ENCODE measurements at places on chromosomes 6 and 20. TPM values are rescaled to one million over a fixed set of nuclear protein-coding genes. Genes with fewer than 3 reads are reported as not detected.

LRRC1 gene
- total RNA-seq = 22.3 TPM

MROH8 gene
- 1.5 TPM for total RNA-seq

TCP11 gene
- not detected for total RNA-seq

BPIFA2 gene
- total RNA-seq = not detected

KIAA0408 gene
- total RNA-seq = 55.0 TPM

DNA sequence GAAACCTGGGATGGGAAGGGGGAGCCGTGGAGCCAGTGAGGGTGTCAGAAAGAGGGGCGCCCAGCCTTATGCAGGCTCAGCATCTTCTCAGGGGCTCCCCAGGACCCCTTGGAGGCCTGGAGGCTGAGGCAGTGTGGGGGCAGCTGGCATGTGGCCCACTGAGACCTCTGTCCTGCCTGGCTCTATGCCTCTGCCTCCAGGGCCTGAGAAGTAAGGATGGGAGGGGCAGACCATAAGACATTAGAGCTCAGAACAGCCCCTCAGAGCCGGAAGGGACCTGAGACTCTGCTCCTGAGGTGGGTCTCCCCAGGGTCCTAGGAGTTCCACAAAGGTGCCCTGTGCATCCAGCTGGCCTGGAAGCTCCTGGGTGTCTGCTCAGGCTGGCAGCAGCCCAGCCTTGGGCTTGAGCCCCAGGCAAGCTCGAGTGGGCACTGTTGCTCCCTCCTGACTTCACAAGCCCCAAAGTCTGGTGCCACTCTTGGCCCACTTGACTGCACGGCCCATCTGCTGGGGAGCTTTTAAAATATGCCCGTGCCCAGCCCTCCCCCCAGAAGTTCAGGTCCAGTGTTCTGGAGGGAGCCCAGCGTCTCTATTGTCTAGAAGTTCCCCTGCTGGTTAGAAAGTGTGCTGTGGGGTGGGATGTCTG lies 126.8 kb downstream of the GRM4 start:
- DNase-seq = no peak
- peaks cover 3% of the 10 kb centered on the region for H3K27me3 ChIP-seq
- H3K4me3 ChIP-seq = no peak overlapping the region
- H3K27ac ChIP-seq = no peak overlapping the region
- H3K4me1 ChIP-seq = no peaks in the 10 kb centered on the region
- no peaks in the 10 kb centered on the region for H3K36me3 ChIP-seq

DNA sequence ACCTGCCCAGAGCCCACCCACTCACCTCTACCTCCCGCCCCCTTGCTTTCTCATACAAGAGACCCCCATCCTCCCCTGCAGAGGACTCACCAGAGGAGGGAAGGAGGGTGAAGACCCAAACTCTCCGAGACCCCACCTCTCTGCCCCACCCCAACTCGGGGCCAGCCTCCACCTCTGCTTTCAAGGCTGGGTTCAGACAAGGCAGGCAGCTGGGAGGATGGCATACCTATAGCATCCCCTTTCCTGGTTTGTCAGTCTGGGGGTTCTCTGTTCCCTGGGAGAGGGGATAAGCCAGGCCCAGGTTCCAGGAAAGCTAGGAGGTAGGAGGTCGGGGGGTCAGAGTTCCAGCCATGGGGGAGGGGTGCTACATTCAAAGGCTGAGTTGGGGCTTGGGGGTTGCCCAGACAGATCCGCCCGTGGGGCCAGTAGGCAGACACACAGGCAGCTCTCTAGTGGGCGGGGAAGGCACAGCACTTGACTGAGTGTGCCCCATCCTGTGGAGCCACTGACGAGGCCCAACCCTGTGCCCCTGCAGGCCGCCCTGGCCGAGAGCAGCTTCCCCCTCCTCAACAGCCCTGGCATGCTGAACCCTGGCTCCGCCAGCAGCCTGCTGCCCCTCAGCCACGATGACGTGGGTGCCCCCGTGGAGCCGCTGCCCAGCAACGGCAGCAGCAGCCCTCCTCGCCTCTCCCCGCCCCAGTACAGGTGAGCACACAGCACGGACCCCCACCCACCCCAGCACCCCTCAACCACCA lies 40.8 kb upstream of the MDFI start:
- peak; percentile 43 for DNase-seq
- no peak overlapping the region for H3K4me3 ChIP-seq
- no peak overlapping the region for H3K27ac ChIP-seq
- peaks cover 21% of the 10 kb centered on the region for H3K36me3 ChIP-seq
- no peaks in the 10 kb centered on the region for H3K27me3 ChIP-seq

DNA sequence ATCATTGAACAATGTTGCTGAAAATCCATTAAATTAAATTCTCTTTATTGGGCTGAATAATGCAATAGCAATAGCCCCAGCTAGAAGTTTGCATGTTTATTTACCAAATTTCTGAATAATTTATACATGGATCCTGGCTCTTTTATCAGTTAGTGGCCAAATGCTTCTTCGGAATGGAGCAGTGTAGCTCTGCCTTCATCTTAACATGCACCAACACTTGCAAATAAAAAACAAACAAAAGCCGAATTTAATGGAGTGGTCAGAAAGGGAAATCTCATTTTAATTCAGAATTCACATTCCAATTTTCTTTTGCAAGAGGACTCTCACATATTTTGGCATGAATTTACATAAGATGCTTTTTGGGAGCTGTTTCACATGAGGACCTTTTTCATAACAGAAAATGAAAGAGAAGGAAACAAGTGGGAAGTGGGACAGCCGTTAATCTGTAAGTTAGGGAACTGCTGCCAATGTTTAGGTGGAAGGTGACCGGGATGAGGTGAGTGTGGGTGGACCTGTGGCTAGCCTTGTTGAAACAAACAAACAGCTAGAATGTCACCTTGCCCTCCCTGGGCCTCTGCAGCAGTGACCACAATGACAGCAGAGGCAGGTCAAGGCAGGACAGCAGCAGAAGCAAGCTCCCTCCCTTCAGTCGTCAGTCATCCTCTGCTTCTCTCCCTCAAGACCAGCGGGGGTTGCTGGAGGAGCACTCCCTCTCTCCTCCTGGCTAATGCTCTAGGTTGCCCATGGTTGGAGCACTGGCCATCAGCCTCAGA lies 73.2 kb downstream of the INSM1 start:
- no peak overlapping the region for H3K27ac ChIP-seq
- no peaks in the 10 kb centered on the region for H3K4me1 ChIP-seq
- no peak for DNase-seq
- H3K27me3 ChIP-seq = no peaks in the 10 kb centered on the region

DNA sequence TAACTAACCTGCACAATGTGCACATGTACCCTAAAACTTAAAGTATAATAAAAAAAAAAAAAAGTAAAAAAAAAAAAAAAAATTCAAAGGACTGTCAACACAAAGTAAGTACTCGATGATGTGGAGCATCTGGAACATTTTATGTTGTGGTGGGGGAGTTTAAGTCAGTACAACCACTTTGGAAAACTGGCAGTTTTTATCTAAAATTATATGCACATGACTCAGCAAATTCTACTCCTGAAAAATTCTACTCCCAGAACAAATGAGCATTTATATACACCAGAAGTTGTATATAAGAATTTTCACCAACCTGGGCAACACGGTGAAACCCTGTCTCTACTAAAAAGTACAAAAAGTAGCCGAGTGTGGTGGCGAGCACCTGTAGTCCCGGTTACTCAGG lies 36.9 kb upstream of the CCDC28A start:
- H3K4me1 ChIP-seq = no peaks in the 10 kb centered on the region
- no peak overlapping the region for H3K27ac ChIP-seq
- no peak for DNase-seq
- H3K4me3 ChIP-seq = no peak overlapping the region

- no peaks in the 10 kb centered on the region for H3K27me3 ChIP-seq
- H3K36me3 ChIP-seq = no peaks in the 10 kb centered on the region
- no peak overlapping the region for H3K4me3 ChIP-seq
- no peak overlapping the region for H3K27ac ChIP-seq
- DNase-seq = no peak
Measured at GRCh38 chr20:23254034-23254433, 96.6 kb upstream of the NXT1 start.

DNA sequence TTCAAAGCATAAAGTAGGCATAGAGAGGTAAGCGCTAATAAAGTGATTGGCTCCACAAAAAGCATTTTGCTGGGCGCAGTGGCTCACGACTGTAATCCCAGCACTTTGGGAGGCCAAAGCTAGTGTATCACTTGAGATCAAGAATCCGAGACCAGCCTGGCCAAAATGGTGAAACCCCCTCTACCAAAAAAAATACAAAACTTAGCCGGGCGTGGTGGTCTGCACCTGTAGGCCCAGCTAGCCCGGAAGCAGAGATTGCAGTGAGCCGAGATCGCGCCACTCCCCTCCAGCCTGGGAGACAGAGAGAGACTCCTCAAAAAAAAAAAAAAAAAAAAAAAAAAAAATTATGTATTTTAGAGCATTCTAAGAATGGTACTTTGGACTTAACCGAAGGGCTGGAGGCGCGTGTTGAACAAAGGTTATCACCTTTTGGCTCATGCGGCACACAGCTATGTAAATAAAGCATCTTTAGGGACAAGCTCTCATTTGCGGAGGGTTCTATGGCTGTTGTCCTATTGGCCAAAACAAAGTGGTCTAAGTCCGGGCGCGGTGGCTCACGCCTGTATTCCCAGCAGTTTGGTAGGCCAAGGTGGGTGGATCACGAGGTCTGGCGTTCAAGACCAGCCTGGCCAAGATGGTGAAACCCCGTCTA lies 17.4 kb downstream of the HFE start:
- peak overlapping the region; percentile 59 for H3K4me3 ChIP-seq
- DNase-seq = no peak
- peak overlapping the region; percentile 87 for H3K27ac ChIP-seq
- H3K36me3 ChIP-seq = no peaks in the 10 kb centered on the region
- H3K4me1 ChIP-seq = peaks cover 6% of the 10 kb centered on the region

- H3K4me3 ChIP-seq = peak overlapping the region; percentile 76
- H3K4me1 ChIP-seq = peaks cover 20% of the 10 kb centered on the region
- no peaks in the 10 kb centered on the region for H3K36me3 ChIP-seq
- H3K27me3 ChIP-seq = no peaks in the 10 kb centered on the region
Measured at GRCh38 chr6:34891296-34891695, 2.2 kb downstream of the ANKS1A start.

All from upper lobe of right lung (tissue), 1 donor.